ENCODE measurements at places on chromosomes 7 and 10.
A peak's percentile ranks its signal among the peaks of the same experiment; 100 is the strongest.

DNA sequence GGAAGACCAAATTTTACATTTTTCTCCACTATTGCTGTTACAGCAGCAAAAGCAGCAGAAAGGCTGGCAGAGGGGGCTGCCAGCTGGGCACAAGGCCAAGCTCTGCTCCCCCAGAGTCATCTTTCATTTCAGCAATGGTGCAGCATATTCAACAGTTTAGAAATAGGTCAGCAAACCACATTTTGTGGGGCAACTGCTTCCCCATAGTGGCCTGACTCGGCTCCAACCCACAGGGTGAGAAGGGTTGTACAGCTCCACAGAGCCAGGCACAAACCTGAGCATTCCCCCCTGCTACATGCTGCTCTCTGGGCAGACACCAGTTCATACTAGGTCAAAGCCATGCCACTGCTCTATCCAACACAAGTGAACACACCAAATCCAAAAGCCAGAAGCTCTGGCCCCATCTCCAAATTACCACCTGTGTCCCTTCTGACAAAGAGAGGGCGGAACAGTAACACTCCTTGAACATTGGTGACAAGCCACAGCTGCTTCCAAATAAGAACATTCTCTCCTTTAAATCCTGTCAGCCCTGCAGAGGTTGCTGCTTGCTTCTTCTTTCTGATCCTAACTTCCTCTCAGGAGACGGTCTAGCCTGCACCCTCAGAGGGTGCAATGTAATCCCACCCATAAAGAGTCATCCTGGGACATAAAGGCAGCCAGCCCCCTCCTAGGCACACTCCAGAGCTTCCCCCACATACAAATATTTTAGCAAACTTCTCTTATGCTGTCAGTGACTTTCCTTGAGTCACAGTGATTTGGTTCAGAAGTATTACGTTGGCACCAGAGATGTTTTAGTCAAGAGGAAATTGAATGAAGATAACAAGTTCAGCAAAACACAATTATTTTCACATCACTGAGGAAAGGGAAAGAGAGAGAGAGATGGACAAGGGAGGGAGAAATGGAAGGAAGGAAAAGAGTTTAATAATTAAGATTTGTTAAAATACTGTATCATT is 39.0 kb upstream of the SLIT1 start:
- DNase-seq: peak; percentile 29

DNA sequence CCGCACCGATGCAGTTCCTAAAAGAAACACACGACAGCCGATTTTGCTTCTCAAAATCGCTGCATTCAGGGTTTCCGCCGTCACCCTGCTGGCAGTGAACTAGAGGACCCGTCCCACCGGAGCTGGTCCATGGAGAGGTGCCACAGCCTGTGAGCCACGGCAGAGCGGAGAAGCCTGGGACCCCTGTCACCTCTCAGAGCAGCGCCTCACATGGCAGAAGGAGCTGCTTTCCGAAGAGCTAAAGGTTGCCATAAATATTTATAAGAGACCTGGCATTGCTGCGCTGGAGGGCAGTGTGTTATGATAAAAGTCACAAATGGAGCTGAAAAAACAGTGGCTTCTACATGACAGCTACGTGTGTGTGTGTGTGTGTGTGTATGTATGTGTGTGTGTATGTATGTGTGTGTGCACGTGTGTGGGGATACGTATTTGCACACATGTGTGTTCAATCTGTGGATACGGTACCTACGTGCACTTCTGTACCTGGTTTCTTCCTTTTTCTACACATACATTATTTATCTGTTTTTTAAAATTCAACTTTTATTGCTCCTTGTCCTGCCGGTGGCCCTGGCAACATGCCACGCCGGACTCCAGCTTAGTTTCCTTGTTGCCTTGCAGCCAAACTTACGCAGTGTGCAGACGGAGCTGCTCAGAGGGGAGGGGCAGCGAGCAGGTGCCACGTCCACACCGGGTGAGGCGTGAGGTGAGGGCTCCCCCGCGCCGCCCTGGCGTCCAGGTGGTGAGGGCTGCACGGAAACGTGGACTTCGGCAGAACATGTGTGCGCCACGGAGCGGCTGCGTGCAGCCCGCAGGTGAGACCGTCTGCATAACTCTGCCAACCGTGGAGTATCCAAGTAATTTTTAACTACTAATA is 115.2 kb upstream of the PITRM1 start:
- DNase-seq: no peak

DNA sequence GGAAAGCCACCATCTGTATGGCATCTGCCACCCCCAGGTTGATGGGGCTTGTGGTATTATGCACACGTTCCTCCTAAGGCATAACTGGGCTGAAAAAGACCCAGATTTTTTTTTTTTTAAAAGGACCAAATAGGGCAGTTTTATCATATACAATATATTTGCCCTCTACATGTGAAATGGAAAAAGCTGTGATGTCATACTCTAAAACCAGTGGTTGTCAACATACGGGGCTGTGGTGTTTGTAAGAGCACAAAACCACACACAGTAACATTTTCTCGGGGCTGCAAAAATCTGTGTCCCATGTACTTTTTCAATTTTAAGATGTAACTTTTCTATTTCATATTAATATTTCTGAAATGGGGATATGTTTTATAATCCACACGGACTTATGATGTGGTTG is 34.9 kb downstream of the FAM171A1 start:
- no peak for DNase-seq

- DNase-seq: no peak
Observed at GRCh38 chr7:159064121-159064815, 80.4 kb downstream of the VIPR2 start.

DNA sequence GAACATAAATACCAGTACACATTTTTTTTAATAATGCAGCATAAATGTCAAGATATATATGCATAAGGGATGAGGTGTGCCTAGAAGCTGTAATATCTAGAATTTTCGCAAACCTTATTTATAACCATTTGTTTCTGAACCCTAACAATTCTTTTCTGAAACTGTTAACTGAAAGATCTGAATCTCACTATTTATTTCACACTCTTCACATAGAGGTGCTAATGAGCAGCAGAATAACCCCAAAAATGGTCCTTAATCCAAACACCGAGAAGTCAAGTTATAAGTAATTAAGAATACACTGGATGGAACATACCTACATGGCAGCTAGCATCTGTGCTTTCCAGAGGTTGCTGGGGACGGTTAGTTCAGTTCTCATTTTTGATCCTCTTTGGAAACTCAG is 742.0 kb downstream of the AUTS2 start:
- no peak for DNase-seq

DNA sequence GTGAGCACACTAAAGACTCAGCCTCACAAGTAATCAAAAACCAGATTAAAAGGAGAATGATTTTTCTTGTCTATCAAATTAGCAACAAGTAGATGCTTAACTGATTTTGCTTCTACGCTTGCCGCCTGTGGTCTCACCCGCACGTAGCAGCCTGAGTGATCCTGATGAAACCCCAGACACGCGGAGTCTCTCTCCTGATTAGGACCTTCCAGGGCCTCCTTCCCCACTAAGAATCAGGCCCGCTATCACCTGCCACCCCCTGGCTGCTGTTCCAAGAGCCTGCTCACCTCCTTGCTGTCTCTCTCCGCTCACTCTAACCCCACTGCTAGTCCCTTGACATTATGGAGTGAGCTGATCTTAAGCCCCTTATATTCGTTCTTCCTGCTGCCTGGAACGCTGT is 325.9 kb upstream of the NRP1 start:
- no peak for DNase-seq

All from stimulated activated CD8-positive, alpha-beta memory T cell treated with anti-CD3 and anti-CD28 coated beads, Interleukin-4, amount 100 ng/mL, for 48 hours (primary cell).